CD4-positive, alpha-beta T cell treated with Interleukin-17A for 4 hours (primary cell): ENCODE measurements at places on chromosomes 3 and 15.

GRCh38 chr3:183968666-183969245, 48.9 kb downstream of the ABCC5 start:
- DNase-seq, result no peak

DNA sequence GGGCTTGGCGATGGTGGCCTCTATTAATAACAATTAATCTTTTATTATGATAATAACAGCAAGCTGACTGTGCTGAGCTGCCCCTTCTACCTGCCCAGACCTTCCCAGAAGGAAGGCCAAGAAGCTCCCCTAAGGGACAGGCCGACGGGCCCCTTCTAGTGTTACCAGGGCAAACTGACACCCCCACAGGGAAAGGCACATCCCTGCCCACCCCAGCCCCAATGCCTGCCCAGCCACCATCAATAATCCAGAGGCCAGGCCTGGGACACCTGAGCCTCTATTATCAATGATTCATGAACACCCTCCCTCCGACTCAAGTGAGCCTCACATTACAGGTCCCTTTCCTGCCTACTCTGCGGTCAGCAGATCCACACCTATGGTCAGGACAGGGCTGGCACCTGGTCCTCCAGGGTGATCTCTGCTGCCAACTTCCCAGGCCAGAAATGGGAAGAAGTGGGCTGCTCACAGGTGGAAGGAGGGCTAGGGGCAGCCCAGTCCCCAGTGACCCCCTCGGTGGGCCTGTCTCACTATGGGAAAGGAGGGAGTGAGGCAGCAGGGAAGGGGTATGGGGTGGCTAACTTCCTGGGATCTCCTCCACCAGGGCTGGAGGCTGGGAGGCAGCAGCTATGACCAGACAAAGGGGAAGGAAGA, 1.8 kb downstream of the TWF2 start:
- DNase-seq, result no peak

DNA sequence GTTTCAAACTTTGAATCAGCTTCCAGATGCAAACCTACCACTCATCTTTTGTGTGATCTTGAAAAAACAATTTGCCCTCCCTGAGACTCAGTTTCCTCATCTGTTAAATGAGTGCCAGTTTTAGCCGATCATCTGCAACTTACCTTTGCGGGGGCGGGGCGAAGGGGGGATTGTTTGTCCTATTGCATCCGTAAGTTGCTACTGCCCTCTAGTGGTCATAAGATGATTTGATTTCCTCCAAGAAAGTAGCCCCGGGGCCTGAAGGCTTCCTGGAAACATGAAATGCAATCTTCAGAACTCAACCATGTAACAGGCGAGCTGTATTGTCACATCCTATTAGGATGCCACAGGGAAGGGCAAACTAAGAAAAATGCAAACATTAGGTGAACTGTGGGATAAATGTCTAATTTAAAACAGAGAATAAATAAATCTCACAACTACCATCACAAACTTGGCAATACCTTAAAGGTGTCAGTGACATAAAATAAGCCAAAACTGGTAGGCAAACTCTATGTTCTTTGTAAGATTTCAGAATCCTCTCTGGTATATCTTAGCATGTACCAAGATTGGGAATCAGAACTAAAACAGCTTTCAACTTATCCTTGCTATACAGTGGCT, 63.5 kb upstream of the CLDN18 start:
- DNase-seq, result peak; percentile 49

GRCh38 chr15:95302809-95303208, 1027.7 kb upstream of the NR2F2 start:
- no peak for DNase-seq

DNA sequence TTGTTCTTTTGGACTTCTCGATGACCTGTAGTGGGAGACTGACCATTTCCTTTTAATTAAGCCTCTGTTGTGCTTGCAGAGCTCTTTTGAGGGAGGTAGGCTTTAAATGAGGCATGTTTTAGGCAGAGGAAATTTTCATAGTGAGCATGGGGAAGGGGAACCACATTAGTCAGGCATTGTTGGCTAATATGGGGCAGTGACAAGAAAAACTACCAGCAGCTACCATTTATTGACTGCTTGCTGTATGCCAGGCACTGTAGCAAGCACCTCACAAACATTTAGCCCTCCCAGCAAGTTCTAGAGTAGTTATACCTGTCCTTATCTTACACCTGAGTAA, 10.9 kb downstream of the ATG7 start:
- DNase-seq, result no peak

DNA sequence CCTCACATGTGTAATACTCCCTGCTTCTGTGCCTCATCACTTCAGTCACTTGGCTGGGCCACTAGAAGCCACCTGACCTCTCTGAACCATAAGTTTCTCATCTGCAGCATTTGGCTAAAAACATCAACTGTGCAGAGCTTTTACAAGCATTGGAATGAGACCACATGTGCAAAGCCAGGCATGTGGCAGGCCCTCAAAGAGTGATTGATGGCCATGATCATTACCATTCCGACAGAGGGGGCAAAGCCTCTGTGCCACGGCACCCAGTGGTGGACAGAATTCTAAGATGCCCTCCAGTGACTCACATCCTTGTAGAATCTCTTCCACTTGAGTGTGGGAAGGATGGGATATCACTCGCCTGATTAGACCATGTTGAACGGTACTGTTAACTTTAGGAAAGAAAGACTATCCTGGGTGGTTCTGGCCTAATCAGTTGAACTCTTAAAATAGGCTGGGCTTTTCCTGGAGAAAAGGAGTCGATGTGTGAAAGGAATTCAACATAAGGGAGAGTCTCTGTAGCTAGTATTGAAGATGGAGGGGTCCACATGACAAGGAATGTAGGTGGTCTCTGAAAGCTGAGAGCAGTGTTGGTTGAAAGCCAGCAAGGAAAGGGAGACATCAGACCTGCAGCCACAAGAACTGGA, 13.5 kb downstream of the CDCP1 start:
- DNase-seq, result no peak

- DNase-seq, result peak; percentile 60
Observed at GRCh38 chr3:49017971-49018706, at the start of gene DALRD3. DALRD3 (minus strand) TSS chr3:49018580; CDS start chr3:49018564, 16 bp downstream.

- no peak for DNase-seq
Observed at GRCh38 chr15:61158504-61159407, 70.3 kb downstream of the RORA start.

DNA sequence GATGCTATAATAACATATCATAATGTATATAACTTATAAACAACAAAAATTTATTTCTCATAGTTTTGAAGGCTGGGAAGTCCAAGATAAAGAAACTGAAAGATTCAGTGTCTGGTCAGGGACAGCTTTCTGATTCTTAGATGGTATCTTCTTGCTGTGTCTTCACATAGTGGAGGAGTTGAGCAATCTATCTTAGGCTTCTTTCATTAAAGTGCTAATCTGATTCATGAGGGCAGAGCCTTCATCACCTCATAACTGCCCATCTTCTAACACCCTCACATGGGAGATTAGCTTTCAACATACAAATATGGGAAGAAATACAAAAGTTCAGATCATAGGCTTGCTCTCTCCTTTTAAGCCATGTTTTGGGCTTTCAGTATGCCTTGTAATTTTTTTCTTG, 774.8 kb upstream of the EPHA6 start:
- no peak for DNase-seq

DNA sequence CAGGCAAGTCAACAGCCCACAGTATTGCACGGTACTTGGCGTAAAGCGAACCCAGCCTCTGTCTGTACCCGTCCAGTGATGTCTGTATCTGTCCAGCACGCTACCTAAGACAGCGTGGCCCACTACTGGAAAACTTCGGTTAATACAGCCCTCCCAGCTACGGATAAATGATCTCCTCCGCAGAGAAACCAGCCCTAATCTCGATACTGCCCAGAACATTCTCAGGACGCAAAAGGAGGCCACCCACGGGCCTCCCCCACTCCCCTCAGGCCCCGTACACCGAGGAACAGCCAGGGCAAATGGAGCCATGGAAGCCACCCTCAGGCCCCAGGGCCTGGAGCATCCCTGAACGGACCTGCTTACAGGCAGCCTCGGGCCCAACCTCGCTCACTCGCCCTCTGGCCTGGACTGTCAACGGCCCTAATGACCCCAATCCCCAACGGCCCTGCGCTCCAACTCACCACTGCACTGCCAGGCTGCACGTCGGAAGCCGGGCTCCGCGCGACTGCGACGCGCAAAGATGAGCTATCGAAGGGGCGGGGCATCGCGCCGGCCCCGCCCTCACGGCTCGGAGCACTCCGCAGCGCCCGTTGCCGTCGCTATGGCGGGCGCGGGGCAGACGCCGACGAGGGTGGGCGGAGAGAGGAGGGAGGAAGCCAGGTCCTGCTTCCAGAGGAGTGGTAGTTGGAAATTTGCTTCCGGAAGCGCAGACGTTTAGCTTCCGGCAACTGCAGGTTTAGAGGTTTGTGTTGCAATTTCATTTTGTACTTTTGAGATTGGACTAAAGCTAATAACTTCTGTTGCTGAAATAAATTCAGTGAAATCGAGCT, at the start of gene SKIC8:
Gene SKIC8, minus strand, starts transcription at position 509 of the 830 bp plus-strand sequence. CDS start 3,923 bp downstream, outside the sequence.
- DNase-seq, result peak; percentile 93
